ENCODE measurements at places on chromosomes 3 and 15. TPM values are rescaled to one million over a fixed set of nuclear protein-coding genes. Genes with fewer than 3 reads are reported as not detected.
A peak's percentile ranks its signal among the peaks of the same experiment; 100 is the strongest.

DNA sequence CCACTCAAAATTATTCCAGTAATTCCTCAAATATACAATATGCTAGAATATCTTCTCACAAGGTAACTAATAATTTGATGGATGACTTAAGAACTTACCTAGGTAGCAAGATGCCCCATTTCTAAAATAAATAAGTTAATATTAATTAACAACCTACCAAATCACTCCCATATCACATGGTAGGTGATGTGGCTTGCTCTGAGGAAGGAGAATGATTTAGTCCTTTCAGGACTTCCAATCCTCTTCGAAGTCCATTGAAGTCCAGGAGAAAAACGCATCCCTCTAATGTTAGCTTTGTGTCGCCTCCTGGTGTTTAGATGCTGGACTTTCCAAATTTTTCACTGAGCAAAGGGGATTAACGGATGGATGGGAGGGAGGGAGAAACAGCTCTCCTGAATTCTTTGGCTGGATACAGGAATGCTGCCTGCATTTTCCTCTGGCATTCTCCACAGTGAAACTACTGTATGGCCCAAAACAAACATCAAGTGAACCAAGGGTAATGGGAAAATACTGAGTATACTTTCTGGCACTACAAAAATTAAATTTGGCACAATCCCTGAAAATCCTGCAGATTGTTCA is 58.6 kb downstream of the PRICKLE2 start:
- DNase-seq = no peak

DNA sequence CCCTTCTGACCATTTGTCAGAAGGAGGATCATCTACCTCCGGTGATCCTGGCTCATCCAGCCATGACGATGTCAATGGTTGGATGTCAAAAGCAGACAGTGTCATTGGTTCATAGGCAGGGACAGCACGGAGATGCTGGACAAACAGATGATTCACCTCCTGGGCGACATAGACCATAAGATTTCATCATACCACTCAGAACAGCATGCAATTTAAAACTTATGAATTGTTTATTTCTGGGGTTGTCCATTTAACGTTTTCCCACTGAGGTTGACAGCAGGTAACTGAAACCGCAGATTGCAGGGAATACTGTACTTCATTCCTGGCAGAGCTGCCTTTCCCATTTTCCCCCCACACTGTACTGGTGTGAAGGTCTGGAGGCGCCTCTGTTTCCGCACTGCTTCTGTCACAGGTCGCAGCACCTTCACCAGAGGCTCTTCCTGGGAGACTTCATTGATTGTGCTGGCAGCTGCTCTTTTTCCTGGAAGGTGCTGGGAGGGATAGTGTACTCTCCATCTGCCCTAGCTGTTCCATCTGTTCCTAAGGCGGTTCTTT is 32.5 kb upstream of the TMOD3 start:
- no peak for DNase-seq

DNA sequence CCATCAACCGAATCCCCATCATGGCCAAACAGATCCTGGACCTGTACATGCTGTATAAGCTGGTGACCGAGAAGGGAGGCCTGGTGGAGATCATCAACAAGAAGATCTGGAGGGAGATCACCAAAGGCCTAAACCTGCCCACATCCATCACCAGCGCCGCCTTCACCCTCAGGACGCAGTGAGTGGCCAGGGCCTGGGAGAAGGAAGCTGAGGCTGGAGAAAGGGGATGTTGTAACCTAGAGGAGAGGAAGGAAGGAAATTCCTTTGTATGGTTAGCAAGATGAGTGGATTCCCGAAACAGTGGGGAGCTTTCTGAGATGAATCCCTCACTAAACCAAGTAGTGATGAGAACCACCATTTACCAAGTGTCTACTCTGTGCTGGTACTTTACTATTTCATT is 25.8 kb upstream of the CLK3 start:
- DNase-seq = no peak

GRCh38 chr3:99319961-99320360 is 318.4 kb upstream of the COL8A1 start:
- DNase-seq = no peak

DNA sequence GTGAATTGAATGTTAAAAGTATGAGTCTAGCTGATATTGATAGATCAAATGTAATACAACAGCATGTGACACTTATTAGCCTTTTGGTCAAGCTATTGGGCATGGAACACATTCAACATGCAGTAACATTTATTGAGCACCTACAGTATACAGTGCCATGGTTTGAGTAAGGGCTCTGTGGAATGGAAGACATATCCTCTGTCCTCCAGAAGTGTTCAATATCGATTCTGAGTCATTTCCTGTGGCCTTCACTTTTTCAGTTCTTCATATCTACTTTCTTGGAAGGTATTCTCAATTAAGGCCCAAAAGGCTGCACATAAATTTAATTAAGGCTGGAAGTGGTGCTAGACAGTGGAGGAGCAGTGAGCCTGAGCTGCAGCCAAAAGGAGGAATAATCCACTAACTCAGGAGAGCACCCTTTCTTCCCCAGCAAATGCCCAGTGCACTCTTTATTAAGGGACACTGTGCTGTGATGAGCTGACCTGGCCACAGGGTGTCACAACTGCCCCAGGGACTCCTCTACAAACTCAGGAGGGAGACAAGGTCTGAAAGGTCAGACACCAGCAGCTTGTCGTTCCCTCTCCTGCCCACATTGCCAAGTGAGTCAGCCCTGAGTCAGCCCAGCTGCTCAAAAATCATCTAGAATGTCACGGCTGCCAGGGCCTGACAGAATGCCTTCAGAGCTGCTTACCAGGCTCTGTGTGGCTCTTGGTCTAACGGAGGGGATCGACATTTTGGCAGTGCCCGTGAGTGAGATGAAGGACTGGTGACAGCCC is 544.8 kb downstream of the AGBL1 start:
- DNase-seq = peak; percentile 80

DNA sequence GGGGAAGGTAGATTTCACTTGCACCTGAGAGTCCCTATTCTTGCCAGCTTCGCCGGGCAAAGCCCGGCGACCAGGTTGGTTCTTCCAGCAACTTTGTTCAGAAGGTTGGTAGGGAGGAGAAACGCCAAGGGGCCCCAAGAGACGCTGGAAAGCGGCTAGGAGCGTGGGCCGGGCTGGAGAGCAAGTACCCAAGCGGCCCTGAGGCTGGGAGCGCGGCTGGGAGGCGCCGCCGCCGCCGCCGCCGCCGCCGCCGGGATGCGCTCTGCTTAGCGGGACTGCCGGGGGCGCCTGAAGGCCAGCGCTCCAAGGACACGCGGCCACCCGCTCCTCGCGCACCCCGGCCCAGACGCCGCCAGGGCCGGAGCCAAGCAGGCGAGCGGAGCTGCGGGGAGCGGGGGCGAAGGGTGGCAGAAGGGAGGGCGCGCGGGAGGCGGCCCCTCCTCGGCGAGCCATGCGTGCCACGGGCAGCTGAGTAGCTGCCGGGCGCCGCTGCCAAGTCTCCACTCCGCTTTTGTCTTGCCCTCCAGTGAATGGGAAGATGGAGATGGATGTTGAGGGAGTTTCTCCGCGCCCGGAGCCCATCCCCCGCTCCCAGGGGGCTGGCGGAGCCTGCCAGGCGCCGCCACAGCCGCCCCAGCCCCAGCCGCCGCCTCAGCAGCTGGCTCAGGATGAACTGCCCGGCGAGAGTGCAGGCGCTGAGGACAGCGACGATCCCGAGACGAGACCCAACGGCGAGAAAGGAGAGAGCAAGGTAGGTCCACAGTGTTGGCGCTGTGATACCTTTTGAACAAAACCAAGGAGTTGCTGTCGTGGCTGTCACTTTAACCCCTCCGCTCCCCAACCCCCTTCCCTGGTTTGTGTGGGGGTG is 227.4 kb upstream of the AZI2 start:
- peak; percentile 44 for DNase-seq

DNA sequence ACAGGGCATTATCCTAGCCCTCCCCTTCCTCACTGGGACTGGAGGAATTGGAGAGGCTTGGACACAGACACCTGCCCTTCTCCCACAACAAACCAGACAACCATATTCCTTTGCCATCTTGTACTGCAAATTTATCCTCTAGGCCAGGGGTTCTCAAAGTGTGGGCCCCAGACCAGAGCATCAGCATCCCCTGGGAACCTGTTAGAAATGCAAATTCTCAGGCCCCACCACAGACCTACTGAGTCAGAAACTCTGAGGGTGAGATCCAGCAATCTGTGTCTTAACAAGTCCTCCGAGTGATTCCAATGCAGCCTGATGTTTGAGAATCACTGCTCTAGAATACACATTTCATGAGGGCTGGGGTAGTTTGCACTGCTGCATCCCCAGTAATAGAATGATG is 115.4 kb downstream of the OXNAD1 start:
- no peak for DNase-seq

GRCh38 chr3:74303711-74304110 is 310.7 kb downstream of the CNTN3 start:
- no peak for DNase-seq

GRCh38 chr3:51830836-51831385 is 30.5 kb upstream of the IQCF2 start:
- no peak for DNase-seq

DNA sequence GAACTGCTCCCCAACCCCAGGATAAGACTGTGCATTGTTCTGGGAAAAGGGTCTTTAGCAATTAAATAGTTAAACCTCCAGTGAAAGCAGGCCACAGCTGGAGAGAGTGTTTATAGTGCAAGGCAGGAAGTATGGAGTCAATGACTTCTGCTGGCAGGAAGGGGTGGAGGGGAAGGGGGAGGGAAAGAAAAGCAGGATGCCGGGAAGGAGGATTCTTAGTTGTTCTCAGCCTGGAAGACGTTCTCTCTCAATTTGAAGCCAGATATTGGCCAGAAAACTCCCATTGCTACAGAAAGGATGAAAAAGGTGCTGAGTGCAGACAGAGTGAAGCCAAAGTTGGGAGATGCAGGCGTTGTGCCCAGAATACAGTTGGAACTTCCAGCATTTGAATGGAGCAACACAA is 35.7 kb upstream of the ACTL6A start:
- DNase-seq = peak; percentile 57

- no peak for DNase-seq
Observed at GRCh38 chr15:51613951-51614350, 8.6 kb downstream of the DMXL2 start.

Gene VILL
- 2.7 TPM for total RNA-seq

Gene RTP4
- 1.0 TPM for total RNA-seq

Data from left ventricle myocardium superior (tissue), 1 donor.